ENCODE measurements at places on chromosomes 2 and 18.
A peak's percentile ranks its signal among the peaks of the same experiment; 100 is the strongest.

DNA sequence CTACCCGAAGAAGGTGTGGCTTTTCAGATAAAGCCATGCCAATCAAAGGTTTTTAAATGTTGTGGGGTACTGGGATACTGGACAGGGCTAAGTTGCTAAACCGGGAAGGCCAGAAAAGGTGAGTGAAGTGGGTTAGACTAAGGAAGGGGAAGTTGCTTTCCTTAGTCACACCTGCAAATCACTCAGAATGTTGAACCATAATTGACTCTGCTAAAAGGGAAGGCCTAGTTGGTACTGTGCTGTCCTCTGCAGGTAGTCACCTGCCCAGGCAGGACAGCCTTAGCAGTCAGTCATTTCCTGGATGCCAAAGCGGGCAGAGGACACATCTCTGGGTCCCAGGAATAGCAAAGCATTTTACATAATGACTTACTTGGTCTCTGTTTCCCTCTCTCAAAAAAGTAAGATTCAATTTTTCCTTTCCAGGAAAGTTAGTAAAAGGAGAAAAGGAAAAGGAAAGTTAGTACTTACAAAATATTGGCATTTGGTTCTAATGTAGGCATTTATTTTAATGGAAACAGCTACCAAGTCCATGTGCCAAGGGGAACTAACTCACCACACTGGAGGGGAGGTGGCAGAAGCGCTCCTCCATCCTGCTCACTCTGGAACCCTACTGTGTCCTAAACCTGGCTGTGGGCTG lies 60.3 kb downstream of the RFTN2 start:
- DNase-seq: no peak

GRCh38 chr2:63525905-63526304 lies 62.4 kb downstream of the WDPCP start:
- no peak for DNase-seq

DNA sequence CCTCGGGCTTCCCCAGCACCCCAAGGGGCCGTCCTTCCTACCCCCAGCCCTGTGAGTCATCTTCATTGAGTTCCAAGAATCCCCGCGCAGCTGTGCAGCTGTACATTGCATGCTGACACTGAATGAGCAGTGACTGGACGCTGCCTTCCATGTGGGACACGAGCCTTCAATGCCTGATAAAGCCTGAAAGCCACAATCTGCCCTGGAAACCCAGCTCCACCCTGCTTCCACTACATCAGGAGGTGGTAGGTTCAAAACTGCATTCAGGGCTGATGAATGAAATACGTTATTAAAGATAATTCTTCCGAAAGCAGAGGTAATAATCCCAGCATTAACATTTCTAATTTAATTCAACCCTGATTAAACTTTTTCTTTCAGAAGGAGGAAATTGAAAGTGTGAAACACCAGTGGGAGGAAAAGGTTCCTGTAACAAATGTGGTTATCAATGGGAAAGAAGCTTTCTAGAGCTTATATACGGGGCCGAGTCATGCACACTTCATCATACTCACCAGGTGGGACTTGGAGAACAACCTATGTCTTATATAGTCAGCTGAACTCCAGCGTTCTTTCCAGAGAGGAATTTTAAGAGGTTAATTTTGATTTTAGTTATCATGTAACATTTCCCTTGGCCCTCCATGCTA lies 360.1 kb downstream of the LPIN1 start:
- DNase-seq: no peak

DNA sequence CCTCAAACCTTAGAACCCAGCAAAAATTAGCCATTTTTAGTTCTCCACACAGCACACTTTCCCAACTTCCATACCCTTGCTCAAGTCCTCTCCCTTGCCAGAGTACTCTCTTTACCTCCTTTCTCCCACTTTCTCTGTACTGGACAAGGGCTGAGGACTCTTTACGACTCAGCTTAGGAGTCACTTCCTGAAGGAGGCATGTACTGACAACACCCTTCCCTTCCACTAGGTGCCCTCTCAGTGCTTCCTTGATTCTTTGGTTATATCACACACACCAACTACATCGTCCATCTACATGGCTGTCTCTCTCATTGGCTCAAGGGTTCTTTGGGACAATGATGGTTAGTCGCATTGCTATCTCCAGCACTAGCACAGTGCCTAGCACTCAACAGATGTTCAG lies 5.2 kb upstream of the C18orf63 start:
- DNase-seq: peak; percentile 14

- DNase-seq: no peak
These were observed 85.1 kb upstream of the ATL2 start for GRCh38 chr2:38462121-38462661.

GRCh38 chr2:53286345-53286744 lies 481.3 kb upstream of the CHAC2 start:
- no peak for DNase-seq

- no peak for DNase-seq
These were observed 562.8 kb downstream of the TNS1 start for GRCh38 chr2:217440000-217440399.

- DNase-seq: no peak
These were observed 117.5 kb upstream of the SNTG2 start for GRCh38 chr2:833180-833579.

DNA sequence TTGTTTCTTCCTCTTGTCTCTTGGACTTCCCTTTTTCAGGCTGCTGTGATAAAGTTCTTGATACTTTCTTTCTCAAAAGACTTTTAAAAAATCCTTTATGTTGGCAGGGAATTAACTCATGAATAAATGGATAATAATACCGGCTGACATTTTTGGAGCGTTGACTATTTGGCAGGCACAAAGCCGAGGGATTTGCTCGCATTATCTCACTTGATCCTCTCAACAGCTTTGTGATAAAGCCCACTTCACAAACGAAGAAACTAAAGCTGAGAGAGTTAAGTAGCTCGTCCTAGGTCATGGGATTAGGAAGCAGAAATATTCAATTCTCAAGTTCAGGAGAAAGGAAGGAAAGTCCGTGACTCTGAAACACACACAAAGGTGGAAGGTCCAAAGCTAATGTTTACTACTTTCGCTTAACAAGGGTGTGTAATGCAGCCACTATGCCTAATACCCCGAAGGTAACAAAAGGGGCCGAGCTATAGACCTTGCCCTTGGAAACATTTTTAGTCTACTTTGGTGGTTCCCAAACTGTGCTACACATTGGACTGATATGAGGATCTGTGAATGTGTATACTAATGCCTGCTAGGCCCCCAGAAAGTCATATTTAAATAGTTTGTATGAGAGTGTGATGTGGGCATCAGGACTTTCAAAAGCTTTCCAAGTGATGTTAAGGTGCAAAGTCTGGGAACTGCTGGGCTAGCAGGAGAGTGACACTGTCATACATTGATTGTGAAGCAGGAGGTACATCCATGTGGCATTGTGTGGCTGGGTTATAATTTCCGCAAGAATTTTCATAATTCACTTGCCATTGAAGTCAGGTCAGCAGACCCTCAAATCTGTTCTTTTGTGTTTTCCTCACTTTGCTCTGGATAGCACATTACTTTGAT lies 508.4 kb downstream of the PLCL1 start:
- no peak for DNase-seq

DNA sequence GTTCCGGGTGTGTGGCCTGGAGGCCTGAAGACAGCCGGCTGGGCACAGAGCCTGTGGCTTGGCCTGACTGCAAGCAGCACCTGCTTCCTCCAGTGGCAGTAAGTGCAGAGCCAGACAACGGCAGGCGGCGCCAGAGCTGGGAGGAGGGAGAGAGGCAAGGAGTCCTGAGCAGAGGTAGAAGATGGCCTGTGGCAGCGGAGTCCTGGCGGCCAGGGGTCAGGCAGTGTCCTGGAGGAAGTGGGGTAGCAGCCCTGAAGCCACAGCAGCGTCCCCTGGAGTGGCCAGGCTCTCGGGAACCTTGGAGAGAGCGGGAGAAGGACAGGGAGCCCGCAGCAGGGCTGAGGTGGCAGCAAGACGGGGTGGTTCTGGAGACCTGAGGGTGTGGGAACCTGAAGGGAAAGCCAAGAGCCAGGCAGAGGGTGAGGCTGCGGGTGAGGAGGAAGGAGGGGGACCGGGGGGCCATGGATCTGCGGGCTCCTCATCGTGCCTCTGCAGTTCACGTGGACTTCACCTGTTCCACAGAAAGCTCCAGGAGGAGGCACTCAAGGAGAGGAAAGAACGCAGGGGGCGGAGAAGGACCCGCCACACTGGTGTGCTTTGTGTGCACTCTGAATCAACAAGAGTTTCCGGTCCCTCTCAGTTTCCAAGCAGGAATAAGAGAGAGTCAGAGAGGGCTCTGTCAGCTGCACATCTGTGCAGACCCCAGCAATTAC lies 85.9 kb downstream of the USP40 start:
- DNase-seq: no peak

DNA sequence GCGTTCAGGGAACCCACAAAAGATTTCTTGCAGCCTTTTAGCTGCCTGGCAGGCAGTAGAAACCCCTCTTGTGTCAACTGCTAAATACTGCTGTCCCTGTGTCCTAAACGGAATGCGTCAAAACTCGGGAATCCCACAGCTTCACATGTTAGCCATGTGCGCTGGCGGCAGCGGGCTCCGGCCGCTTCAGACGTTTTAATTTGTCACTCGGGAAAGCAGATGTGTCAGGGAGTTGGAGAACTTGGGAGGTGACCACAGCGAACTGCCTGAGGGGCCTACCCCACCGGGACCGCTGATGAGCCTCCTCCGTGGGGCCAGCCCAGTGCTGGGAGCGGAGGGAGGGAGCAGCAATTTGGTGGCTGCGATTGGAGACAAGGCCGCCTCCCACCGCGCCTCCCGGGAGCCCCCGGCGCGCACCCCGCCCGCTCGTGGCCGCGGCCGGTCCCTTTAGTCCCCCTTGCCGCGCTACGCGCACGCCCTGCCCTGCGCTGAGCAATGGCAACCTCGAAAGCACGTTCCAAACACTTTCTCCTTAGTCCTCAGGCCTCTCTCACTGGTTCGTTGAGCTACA lies 146.1 kb upstream of the SATB2 start:
- DNase-seq: no peak

DNA sequence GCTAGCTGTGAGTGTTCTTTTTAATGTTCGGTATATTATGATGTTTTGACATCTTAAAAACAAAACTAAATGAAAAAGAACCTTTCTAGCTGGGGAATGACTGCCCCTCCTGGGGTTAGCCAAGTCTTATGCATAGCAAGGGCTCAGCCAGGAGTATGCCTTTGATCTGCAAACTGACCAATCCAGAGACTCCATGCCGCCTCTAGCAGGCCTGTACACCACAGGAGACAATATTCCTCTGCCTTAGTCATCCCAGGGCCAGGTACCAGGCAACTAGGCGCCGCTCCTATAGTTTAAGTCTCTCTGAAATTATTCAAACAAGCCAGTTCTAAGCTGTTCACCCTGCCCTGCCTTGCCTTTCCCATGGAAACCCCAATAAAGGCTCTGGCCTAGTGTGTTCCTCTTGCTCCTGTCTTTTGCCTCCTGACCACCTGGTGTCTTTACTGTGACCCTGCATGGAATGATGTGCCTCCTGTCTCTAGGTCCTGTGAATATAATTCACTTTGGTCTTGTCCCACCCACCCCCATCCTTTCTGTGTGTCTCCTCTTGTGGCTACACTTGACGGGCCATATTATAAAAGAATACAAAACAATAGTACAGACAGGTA lies 52.0 kb upstream of the CHN1 start:
- DNase-seq: no peak

DNA sequence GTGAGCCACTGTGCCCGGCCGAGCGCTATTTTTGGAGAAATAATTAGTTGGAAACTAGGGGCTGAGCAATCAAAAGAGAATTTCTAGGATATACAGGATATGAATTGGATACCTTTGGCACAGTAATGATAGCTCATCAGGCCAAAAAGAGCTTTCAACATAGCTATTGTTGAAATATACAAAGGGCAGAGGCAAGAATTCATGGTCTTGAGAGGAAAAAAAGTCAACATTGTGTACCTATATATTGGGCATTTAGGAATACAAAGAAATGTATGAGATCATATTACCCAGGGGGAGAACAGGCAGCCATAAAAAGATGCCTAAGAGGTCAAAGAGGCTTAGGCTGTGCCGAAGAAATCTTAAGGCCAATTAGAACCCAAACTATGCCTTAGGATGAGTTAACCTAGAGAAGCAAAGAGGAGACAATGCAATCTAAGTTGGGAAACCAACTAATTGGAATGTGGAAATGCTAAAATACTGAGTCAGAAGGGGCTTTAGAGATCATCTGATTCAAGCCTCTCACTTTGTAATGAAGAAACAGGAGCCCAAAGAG lies 99.0 kb downstream of the RBBP8 start:
- DNase-seq: no peak

GRCh38 chr2:18918280-18918679 lies 328.9 kb upstream of the NT5C1B start:
- DNase-seq: no peak

GRCh38 chr18:3623769-3624545 lies 174.0 kb downstream of the TGIF1 start:
- DNase-seq: peak; percentile 93

DNA sequence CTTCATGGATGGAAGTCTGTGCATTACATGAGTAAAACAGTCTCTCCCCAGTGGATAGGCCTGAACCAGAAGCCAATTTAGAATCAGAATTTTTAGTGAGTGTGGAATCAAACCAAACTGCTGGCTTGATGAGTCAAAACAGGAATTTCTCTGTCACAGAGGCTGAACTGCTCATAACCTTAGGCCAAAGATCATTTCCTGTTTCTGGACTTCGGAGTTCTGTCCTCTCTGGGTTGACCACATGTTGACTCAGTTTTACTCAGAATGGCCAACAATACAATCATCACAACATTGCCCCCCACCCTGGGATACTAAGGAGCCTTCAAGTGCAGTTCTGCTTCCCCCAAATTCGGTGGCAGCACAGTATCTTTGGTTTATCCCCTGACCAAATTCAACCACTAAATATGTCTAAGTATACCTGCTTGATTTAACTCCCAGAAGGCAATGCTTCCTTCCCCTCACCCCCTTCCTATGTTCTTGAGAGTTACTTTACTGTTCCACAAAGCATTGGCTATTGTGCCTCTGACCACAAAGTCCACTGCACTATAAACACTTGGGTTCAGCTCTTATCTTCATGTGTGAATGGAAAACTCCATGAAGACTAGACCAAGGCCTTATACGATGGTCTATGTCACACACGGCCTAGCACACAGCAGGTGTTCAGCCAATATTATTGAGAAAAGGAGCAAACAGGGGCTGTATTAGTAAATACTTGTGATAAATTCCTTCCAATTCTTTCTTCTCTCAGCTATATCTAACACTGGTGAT lies 67.8 kb downstream of the NXPH2 start:
- no peak for DNase-seq

- no peak for DNase-seq
These were observed 90.1 kb downstream of the DPP4 start for GRCh38 chr2:161983866-161984265.

DNA sequence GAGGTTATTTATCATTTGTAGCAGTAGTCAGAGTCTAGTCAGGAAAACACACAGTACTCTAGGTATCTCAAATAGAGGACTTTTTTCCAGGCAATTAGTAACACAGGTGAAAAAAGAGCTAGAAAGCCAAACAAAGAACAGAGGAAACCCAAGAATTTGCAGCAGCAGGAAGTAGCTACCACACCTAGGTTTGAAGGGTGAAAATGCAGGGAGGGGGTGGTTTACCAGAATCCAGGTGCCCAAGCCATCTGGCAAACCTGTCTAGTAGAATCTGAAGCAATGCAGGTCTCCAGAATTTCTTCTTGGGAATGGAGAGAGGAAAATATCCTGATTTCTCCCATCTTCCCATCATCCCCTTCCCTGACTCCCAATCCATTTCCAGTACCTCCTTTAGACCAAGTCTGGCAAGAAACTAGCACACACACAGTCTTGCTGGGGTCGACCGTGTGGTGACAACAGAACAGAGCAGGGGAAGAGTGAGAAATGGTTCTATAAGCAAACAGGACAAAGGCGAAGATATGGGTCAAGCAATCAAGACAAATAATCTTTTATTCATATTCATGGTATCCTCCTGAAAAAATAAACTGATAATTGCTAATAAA lies 231.9 kb upstream of the MMADHC start:
- DNase-seq: no peak

All from Caco-2 (cell line).